ENCODE measurements at places on chromosomes 3 and 15. TPM values are rescaled to one million over a fixed set of nuclear protein-coding genes. Genes with fewer than 3 reads are reported as not detected.

- no peak for DNase-seq
Measured at GRCh38 chr3:4407941-4408340, 59.1 kb downstream of the SUMF1 start.

GRCh38 chr3:176961916-176962315 is 235.4 kb downstream of the TBL1XR1 start:
- peak; percentile 54 for DNase-seq

Gene ATP13A5
- total RNA-seq: not detected

DNA sequence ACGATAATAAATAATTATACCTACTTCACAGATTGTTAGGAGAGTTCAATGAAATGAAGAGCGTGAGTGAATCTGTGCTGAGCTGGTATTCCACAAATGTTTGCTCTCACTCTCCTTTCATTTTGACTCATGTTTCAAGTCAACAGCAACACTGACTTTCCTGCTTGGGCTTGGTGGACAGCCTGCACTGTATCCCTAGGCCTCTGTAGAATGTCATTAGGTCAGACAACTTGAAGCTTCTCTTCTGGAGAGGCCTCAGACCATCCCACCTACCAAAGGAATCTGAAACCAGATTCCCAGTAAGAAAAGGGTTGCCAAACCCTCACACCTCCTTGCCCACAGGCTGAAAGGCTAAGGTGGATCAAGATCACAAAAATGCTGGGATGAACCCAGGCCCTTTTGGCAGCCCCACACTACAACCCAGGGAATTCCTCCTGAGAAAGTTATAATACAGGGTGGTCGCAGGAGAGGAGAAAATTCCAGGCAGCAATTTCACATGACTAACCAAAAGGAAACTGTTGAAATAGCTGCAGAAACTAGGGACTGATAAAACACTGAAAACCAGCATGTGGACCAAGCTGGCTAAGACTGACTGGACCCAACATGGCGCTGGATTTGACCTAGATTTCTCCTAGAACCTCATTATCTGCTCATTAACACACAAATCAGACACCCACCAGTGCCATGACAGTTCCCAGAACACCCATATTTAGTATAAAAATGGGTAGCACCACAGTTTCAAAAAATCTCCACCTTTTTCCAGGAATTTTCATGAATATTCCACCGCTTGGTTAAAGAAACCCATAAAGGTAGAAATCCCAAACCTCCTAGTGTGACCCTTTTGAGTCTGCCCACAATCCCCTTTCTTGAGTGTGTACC is 57.0 kb upstream of the ZNF148 start:
- peak; percentile 13 for DNase-seq

- no peak for DNase-seq
Measured at GRCh38 chr3:132652640-132653270, 6.9 kb downstream of the ACAD11 start.

Gene CTNNB1
- total RNA-seq: 829 TPM

DNA sequence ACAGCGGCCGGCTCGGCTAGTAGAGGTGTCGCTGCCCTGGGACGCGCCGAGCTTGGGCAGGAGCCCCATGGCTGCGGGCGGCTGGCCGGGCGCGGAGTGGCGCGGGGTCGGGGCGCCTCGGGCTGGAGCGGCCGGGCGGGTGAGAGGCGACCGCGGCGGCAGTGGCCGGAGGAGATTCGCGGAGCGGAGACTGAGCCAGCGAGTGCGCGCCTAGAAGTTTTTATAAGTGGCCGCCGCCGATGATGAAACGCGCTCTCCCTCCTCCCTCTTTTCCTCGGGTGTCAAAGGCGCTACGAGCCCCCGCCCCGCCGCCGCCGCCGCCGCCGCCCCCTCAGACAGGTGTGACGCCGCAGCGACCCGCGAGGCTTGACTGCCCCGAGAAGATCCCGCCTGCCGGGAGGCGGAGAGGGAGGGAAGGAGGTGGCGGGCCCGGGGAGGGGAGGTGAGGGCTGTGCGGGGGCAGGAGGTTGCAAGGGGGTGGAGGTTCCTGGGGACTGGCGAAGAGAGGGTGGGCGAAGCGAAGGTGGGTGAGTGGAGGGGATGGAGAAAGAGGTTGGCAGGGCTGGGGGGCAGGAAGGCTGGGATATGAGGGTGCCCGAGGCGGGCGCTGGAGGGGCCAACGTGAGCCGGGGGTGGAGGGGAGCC is at the start of gene SLCO2A1:
Gene SLCO2A1, minus strand, starts transcription at position 192 of the 645 bp plus-strand sequence. Its CDS starts 123 bp downstream, at position 69.
- no peak for DNase-seq

- DNase-seq: peak; percentile 97
Measured at GRCh38 chr3:186097663-186098451, 11.0 kb downstream of the ETV5 start.

GRCh38 chr3:52541050-52541449 is 4.6 kb downstream of the UQCC5 start:
- DNase-seq: no peak

- no peak for DNase-seq
Measured at GRCh38 chr3:183637106-183637486, 1.7 kb downstream of the KLHL24 start.

- no peak for DNase-seq
Measured at GRCh38 chr15:65212097-65212496, 824 bp upstream of the CILP start.

- peak; percentile 40 for DNase-seq
Measured at GRCh38 chr15:31145271-31145911, 43.9 kb upstream of the TRPM1 start.

DNA sequence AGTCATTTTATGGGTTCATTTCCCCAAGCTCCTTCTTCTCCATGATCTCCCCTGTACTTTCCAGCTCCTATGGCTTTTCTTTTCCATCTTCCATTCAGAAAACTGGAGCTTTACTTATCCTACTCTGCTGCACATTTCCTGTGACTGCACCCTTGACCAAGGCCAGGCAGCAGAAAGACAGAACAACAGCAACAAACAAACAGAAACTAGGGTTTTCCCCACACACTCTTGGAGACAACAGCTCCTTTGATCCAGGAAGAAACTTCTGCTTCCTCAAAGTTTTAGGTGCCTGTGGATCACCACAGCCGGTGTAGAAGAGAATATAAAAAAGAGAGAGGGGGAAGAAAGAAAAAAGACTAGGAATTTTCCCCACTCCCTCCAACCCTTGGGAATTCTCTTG is 342.3 kb upstream of the CFAP20DC start:
- DNase-seq: no peak

DNA sequence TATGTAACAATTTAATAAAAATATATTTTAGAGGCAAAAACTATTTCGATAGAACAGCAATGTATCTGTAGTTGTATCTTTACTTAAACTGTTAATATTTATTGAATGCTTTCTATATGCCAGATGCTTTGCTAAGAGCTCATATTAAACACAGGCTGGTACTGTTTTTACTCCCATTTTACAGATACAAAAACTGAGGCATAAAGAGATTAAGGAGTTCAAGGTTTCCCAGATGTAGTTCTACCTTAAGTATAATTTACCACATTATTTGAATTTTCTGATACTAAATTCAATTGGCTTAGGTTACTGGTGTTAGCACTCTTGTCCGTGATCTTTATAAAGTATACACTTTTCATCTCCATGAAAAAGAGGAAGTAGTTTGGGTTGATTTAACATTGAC is 149.8 kb downstream of the ROBO2 start:
- DNase-seq: no peak

DNA sequence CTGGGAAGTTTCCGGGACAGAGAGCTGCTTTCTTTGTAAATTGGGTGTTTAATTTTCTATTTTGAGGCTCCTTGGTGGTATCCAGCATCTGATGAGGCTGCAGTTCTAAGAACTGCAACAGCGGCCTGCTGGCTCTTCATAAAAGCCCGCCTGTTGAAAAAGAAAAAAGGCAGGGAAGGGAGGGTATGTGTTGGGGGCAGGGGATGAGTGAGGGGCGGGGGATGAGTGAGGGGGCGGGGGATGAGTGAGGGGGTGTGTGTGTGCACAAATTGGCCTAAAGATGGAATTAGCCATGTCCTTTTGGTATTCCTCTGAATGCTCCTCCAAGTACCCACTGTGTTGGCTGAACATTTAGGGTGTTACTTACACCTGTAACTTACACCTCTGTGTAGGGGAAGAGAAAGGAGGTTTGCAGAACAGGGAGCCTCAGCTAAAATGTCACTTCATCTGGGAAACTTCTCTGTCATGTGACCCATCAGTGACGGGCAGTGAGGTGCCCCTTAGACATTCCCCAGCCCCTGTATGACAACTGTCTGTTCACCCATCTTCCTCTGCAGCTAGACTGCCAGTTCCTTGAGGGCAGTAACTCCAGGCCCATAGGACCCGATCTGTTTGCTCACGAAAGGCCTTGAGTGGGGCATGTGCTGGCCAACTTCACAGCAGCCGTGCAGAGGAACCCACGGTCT is 57.6 kb downstream of the LRIG1 start:
- DNase-seq: no peak

DNA sequence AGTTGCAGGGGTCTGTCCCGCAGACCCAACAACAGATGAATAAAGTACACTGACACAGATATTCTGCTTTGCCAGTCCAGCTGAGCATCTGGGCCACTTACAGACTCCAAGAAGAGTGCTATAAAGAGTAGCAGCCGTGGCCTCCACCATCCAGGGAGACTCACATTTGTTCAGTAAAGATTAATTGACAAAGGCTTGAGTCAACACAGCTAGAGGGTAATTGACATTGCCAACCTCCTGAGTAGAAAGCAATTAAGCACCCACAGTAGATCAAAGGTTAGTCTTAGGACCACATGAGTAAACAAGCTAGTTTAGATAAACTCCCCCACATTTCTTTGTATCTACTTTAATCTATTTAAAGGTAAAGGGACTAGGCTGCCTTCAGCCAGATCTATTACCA is 16.3 kb upstream of the CRTC3 start:
- DNase-seq: no peak

- peak; percentile 58 for DNase-seq
Measured at GRCh38 chr15:45448066-45448915, 69.9 kb upstream of the GATM start.

- no peak for DNase-seq
Measured at GRCh38 chr3:133121450-133121849, 83.3 kb downstream of the TMEM108 start.

- no peak for DNase-seq
Measured at GRCh38 chr3:150899141-150899540, 6.1 kb downstream of the MINDY4B start.

DNA sequence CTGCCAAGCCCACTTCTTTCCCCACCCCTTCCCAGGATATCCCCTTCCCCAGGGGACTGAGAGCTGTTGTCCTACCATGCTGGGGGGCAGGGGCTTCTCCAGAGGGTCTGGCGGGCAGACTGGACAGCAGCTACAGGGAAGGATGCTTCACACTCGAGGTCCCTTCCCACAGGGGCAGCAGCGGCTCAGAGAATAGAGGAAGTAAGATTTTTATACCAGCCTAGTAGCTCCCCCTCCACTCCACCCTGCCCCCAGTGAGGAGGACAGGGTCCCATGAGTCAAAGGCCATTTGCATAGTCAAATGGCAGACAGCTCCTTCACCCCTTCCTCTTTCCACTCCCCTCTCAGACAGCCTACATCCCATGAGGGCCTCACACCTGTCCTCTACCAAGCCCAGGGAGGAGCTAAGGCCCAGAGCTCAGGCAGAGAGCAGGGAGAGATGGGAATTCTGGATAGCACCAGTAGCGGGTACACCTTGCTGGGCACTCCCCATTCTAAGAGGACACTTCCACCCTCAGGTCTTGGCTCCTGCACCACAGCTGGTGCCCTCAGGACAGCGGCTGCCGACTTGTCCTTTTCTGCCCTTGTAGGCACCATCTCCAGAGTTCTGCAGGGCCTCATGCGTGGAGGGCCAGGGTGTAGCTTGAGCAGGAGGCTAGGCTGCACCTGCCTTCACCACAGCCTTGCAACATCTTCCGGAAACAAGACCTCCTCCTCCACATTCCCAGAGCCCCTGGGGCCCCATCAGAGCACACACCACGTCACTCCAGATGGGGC is at the start of gene TLR9:
Gene TLR9, minus strand, starts transcription at position 194 of the 777 bp plus-strand sequence. Its CDS starts 116 bp downstream, at position 78.
- no peak for DNase-seq

Gene ZNF662
- total RNA-seq: 4.9 TPM

GRCh38 chr3:102259663-102260062 is 175.2 kb upstream of the ZPLD1 start:
- DNase-seq: no peak

Gene ZNF502
- 7.2 TPM for total RNA-seq

GRCh38 chr3:114649331-114649730 is 355.5 kb downstream of the TIGIT start:
- peak; percentile 98 for DNase-seq

DNA sequence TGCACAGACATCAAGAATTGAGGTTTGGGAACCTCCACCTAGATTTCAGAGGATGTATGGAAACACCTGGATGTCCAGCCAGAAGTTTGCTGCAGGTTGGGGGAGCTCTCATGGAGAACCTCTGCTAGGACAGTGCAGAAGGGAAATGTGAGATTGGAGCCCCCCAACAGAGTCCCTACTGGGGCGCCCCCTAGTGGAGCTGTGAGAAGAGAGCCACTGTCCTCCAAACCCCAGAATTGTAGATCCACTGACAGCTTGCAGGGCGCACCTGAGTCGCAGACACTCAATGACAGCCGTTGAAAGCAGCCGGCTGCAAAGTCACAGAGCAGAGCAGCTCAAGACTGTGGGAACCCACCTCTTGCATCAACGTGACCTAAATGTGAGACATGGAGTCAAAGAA is 34.6 kb upstream of the EPHA6 start:
- DNase-seq: no peak

Gene P2RY1
- 0.17 TPM for total RNA-seq

DNA sequence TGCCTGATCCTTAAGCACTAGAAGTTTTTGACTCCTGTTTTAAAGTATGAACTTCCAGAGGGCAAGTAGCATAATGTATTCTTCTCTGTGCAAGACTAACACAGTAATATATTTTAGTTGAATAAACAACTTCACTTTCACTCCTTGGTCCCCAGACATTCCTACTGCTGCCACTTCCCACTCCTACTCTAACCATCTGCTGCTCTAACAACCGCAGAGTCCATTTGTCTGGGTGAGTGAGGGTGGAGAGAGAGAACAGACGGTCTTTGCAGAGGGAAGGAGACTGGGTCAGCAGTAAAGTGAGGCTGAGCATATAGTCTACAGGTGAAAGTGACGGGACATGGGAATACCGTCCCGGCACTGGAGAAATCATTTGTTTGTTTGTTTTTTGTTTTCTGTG is 301.0 kb upstream of the SLCO3A1 start:
- no peak for DNase-seq

Gene MGA
- 21.7 TPM for total RNA-seq

- DNase-seq: peak; percentile 94
Measured at GRCh38 chr3:124700880-124701684, 29.2 kb upstream of the UMPS start.

- DNase-seq: no peak
Measured at GRCh38 chr3:188239577-188239976, 85.6 kb downstream of the LPP start.

DNA sequence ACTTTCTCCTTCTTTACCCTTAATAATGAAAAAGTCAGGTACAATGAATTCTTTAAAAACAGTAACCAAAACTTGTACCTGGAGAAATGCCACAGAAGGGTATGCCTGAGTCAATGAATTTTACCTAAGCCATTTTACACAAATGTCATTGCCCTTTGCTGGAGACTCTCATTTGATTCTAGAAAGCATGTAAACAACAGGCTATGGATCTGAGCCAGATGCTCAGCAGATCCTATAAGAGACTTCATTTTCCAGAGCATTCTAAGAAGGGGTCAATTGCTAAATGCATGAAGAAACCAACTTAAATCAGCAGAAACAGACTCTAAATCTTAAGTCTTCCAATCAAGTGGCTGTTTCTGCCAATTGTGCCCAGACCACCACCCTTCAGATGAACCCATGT is 83.8 kb upstream of the GALNT15 start:
- DNase-seq: no peak

GRCh38 chr3:25507811-25508210 is 79.7 kb downstream of the RARB start:
- no peak for DNase-seq

GRCh38 chr3:50656417-50657195 is 18.1 kb upstream of the DOCK3 start:
- no peak for DNase-seq

GRCh38 chr3:117695321-117695720 is 985.7 kb downstream of the TUSC7 start:
- DNase-seq: peak; percentile 3

All from renal cortical epithelial cell (primary cell).